ENCODE measurements at places on chromosomes 16 and 17. TPM values are rescaled to one million over a fixed set of nuclear protein-coding genes. Genes with fewer than 3 reads are reported as not detected.

Gene ZNF469
- total RNA-seq: 0.56 TPM

Gene CHAD
- not detected for total RNA-seq

Gene KRTAP9-8
- total RNA-seq: not detected

GRCh38 chr17:44959821-44960531 is 8.1 kb downstream of the C1QL1 start:
- DNase-seq: peak; percentile 38

- DNase-seq: no peak
Measured at GRCh38 chr17:19945009-19945626, 32.5 kb downstream of the AKAP10 start.

DNA sequence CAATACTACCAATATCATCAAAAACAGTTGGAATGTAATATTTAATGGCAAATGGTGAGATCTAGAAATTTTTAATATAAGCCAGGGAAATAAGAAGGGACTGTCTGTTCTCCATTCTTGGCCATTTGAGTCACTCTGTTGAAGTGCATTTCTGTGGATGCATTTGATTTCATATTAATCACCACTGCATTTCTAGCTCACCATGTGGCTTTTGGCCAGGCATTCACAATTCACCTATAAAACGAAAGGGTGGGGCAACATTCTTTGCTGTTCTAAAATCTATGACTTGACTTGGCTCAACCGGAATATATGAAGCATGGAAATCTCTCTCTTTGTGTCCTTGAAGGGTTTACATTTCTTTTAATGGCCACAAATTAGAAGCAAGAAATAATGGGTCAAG is 483.0 kb downstream of the SLC39A11 start:
- no peak for DNase-seq

DNA sequence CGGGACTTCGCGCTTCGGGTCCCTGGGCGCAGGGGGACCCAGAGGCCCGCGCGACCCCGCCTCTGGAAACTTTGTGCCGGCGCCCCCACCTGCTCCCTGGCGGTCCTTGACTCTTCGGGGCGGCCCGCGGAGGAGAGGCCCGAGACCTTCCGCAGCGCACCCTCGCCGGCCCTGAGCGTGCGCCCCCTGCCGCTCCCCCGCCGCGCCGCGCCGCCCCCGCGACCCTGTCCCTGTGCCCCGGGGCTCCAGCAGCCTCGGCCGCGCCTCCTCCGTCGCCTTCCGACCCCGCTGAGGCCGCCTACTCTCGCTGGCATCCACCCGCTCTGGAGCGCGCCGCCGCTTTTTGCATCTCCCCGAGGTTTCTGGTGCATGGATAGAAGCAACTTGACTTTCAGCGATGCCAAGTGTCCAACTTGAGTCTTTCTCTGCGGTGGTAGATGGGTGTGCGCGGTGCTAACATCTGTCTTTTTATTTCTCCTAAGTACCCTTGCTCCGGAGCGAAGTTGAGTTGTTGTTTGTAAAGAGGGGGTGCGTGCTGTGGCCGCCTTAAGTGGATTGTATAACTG is 414 bp downstream of the DUSP14 start:
- peak; percentile 87 for DNase-seq

DNA sequence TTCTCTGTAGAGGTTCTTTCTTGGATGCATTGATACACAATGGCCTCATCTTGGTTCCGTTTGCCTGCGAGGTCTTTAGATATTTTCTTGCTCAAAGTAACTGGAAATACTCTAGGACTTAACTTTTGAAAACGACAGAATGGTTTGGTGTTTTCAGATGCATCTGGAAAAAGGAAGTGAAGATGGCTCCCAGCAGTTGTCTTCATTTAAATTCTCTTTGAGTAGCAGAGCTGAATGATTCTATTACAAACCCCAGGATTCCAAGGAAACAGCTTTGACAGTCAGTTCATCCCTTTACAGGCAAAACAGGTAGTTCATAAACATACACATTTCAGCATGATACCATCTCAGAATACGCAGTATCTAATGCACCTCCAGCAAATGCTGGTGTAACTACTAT is 54.8 kb downstream of the PSMD12 start:
- no peak for DNase-seq

- DNase-seq: no peak
Measured at GRCh38 chr16:65124596-65124995, 2.7 kb upstream of the CDH11 start.

GRCh38 chr16:51146256-51146924 is 4.7 kb downstream of the SALL1 start:
- DNase-seq: no peak

DNA sequence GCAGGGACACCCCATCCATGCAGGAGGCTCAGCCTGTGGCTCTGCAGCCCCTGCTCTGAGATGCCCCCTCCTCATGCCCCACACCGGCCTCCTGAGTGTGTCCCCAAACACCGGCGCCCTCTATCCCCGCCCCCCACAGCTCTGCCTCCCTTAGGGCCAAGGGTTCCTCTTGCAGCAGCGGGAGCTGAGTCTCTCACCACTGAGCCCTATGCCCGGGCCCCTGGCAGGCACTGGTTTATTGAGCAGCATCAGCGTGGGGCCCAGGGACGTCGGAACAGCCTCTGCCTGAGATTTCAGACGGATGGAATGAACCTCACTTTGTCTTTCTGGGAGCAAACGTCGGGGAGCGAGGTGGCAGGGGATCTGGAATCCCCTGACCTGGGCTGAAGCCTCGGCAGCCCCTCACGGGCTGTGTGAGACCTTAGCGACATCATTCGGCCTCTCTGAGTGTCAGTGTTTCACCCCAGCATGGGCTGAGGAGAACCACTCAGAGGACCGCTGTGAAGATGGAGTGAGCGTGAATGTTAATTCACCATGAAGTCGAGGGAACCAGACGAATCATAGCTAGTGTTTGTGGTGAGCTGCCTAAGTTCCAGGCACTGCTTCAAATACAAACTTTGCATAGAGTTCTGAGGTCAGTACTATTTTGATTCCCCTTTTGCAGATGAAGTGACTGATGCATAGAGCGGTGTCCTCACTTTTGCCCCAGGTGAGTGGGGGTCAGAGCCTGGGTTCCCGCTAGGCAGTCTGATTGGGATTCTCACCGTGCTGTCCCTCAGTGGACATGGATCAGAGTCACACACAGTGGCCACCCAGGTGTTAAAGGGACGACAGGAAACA is 5.3 kb upstream of the C16orf74 start:
- DNase-seq: no peak

GRCh38 chr17:51120357-51120738 is 320 bp downstream of the SPAG9 start:
- DNase-seq: peak; percentile 56

- no peak for DNase-seq
Measured at GRCh38 chr16:60907645-60908044, 1128.6 kb downstream of the CDH8 start.

GRCh38 chr16:280991-281659 is 734 bp downstream of the ARHGDIG start:
- no peak for DNase-seq
